ENCODE measurements at places on chromosomes 13 and 19.

- DNase-seq = no peak
These were observed 255.9 kb upstream of the SOX21 start for GRCh38 chr13:94968040-94968756.

DNA sequence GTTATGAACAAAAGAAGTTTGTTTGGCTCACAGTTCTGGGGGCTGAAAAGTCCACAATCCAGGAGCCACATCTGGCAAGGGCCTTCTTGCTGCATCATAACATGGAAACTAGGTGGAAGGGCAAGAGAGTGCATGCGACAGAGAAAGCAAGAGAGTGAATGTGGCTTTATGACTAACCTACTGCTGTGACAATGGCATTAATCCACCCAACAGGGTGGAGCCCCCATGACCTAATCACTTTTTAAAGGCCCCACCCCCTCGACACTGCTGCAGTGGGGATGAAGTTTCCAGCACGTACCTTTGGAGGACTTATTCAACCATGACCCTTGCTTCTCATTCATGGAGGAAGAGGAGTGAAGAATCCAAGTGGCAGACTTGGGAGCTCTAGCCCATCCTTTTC is 30.0 kb upstream of the RFXAP start:
- DNase-seq = no peak

GRCh38 chr13:59566561-59566960 is 597.2 kb downstream of the DIAPH3 start:
- no peak for DNase-seq

DNA sequence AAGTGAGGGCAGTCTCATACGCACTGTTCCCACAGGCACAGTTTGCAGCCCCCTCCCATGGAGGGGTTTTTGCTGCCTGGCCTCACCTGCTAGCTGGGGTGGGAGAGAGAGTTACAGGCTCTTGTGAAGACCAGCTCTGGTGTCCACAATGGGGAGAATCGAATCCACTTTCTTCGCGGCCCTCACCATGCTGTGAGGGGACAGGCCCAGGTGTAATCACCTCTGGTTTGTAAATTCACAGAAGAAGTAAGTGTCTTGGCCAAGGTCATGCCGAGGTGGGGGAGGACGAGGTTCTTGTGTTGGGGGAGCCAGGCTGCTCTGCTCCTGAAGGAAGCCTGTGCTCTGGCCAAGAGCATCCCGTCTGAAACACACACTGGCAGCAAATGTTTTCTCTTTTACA is 39.5 kb downstream of the TEX29 start:
- DNase-seq = no peak

- no peak for DNase-seq
These were observed 186.5 kb downstream of the NHLRC3 start for GRCh38 chr13:39224671-39225240.
